A673 (cell line): ENCODE measurements at places on chromosomes 3 and 15. TPM values are rescaled to one million over a fixed set of nuclear protein-coding genes. Genes with fewer than 3 reads are reported as not detected.
A peak's percentile ranks its signal among the peaks of the same experiment; 100 is the strongest.

DNA sequence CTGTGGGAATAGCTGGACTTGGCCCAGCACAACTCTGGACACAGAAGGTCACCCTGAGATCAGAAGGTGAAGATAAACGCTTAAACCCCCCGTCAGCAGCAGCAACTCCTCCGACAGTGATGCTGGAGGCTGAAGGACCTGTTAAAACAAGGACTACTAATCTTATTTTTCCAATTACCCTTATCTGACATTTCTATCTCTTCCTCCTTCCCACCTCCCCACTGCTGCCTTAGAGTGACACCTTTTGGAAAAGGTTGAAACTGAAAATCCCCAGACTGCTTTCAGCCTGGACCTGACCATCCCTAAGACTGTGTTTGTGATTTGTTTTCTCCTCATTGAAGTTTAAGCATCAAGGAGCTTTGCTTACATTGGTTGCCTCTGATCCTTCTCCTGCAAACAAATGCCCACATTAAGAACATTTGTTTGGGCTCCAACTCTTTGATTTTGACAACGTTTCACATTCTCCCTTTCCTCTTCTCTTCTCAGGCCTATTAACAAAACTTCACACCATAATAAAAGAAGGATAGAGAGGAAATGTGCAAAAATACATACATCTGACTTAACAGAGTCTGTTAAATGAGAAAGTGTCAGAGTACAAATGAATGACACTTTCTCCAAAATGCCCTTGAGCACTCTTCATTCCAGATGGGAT, 410.6 kb upstream of the WNT5A start:
- no peaks in the 10 kb centered on the region for H3K36me3 ChIP-seq
- H3K4me1 ChIP-seq = peaks cover 21% of the 10 kb centered on the region
- no peak overlapping the region for H3K27ac ChIP-seq
- peak; percentile 21 for DNase-seq

DNA sequence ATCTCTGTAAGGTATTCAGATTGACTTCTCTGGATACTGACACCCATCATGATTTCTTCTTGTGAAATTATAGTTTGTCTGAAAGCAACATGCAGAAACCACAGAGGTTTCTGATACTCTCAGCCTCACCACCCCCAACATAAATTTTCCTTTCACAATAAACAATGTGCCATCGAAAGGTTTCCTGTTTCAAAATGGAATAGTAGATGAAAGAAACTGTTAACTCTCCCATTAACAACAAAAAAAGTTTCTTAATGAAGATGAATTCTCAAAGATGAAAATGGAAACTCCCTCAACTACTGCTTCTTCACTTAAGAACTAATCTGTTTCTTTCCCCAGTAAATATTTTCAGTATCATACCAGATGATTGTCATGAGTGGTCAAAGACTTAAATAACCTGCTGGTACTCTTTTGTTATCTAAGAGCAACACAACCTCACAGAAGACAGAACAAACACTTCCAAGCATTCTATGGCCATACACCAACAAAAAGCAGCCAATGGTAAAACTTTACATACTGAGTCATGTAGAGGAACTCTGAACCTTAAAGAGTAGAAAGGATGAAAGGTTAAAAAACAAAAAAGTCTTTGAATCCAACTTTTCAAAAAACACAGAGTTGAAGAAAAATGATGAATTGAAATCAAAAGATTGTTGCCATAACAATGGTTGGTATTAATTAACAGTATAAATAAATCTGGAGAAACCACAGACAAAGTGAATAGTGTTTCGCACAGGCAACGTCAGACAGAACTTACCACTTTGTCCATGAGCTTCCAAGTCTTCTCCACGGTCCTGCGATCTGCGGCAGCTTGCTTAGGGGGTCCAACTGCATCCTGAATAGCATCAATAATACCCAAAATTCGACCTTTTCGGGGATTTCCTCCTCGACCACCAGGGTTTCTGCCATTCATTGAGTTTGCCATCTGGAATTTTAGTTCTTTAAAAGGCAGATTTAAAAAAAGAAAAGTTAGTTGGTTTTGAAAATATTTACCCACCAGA, 1.9 kb downstream of the CBLB start:
- DNase-seq = no peak
- peaks cover 6% of the 10 kb centered on the region for H3K36me3 ChIP-seq

Gene GOLGA8O
- not detected in 2 replicates for total RNA-seq

DNA sequence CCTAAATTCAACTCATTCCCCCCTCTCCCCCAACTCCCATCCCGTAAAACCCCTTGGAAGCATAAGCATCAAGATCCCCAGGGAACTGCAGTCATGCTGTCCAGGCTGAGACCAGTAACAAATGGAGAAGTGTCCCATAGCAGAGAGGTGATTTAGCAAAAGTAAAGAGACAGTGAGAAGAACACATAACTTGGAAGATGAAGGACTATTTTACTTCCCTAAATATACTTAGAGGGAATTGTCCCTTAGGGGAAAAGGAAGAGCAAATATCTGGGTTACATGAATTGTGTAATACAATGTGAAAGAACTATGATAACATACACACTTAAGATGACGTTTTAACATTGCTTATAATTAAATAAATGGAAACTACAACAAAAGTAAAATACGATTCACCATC, 61.6 kb upstream of the LRRFIP2 start:
- no peaks in the 10 kb centered on the region for H3K36me3 ChIP-seq
- no peaks in the 10 kb centered on the region for H3K27me3 ChIP-seq
- no peak for DNase-seq
- H3K4me3 ChIP-seq = no peak overlapping the region

Gene NR1I2
- total RNA-seq = not detected in 2 replicates

DNA sequence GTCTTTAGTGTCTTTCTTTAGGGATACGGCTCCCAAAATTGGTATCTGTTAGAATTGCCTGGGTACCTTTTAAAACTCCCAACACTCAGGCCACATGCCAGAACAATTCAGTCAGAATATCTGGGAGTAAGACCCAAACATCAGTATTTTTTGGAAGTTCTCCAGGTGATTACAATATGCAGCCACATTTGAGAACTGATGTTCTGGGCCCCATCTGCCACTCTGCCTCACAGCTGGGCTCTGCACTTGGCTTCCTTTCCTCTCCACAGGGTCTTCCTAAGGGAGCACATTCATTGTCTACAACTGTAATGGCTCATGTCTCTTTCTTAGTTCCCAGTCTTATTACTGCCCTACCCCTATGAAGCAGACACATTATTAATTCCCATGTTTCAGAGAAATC, 394.5 kb downstream of the MFSD1 start:
- H3K4me3 ChIP-seq = no peak overlapping the region
- H3K27me3 ChIP-seq = peaks cover 5% of the 10 kb centered on the region
- H3K27ac ChIP-seq = no peak overlapping the region
- no peaks in the 10 kb centered on the region for H3K36me3 ChIP-seq

DNA sequence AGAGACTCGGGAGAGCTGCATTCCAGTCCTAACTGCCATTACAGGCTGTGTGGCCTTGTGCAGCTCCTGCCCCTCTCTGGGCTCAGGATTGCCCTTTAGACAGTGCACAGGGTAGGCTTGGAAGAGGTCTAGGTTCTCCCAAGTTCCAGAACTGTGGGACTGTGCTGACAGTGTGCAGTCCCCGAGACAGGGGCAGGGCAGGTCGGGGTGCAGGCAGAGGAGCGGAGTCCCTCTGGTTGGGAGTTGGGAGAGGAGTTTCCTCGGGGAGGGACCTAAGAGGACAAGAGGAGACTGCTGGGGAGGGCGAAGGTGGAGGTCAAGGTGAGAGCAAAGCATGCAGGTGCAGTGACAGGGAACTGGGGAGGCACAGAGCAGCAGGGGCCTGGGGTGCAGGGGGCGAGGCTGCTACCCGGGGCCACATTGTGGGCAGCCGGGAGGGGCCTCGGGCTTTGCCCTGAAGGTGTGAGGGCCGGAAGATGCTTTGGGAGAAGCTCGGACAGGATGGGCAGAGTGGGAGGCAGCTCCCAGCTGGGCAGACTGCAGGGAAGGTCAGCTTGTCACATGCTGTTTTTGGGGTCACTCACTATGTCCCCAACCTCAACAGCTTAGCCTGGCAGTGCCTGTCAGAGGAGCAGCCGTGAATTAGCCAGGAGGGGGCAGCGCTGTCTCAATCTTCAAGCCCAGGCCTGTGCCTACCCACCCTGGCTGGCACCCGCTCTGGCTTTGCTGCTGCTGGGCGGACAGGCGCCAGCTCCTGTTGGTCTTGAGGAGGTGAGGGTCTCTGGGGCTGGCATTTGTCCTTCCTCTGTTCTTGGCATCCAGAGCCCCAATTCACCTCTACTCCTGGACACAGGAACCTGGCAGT, 15.4 kb upstream of the CSPG4 start:
- H3K4me1 ChIP-seq = no peaks in the 10 kb centered on the region
- no peak overlapping the region for H3K4me3 ChIP-seq
- no peak overlapping the region for H3K27ac ChIP-seq

- H3K27me3 ChIP-seq = no peaks in the 10 kb centered on the region
- H3K27ac ChIP-seq = peak overlapping the region; percentile 18
- H3K4me3 ChIP-seq = no peak overlapping the region
- peaks cover 37% of the 10 kb centered on the region for H3K4me1 ChIP-seq
- H3K36me3 ChIP-seq = no peaks in the 10 kb centered on the region
These were observed 53.7 kb downstream of the CHSY1 start for GRCh38 chr15:101198031-101198575.

Gene NDN
- not detected in 2 replicates for total RNA-seq

DNA sequence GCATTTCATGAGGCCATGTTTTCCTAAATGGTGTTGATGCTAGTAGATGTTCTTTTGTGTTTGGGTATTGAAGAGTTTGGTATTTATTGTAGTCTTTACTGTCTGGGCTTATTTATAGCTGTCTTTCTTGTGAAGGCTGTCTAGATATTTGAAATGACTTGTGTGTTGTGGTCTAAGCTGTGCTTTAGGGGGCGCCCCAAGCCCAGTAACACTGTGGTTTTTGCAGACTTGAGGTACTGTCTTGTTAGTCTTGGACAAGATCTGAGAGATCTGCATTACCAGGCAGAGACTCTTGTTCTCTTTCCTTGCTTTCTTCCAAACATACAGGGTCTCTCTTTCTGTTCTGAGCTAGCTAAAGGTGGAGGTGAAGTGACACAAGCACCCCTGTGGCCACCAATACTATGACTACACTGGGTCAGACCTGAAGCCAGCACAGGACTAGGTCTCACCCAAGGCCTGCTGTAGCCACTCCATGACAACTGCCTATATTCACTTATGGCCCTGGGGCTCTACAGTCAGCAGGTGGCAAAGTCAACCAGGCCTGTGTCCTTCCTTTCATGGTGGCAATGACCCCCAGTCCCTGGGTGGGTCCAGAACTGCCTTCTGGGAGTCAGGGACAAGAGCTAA, 152.1 kb upstream of the TBC1D5 start:
- H3K4me3 ChIP-seq = no peak overlapping the region
- peaks cover 4% of the 10 kb centered on the region for H3K27me3 ChIP-seq
- H3K36me3 ChIP-seq = no peaks in the 10 kb centered on the region
- no peaks in the 10 kb centered on the region for H3K4me1 ChIP-seq
- H3K27ac ChIP-seq = no peak overlapping the region

DNA sequence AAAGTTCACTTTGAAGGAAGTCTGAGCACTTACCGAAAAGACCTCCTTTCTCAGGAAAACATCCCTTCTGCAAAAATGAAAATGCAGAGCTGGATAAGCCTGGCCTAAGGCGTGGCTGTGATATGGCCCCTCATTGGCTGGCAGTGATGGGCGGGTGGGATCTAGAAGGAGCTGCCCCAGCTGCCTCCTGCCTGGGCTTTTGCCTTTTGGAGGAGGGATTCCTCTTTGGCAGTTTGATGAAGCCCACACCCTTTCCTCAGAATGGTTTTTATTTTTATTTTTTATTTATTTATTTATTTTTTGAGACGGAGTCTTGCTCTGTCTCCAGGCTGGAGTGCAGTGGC, 4.0 kb upstream of the DZIP1L start:
- peak; percentile 44 for DNase-seq
- no peaks in the 10 kb centered on the region for H3K27me3 ChIP-seq
- H3K4me3 ChIP-seq = no peak overlapping the region
- H3K36me3 ChIP-seq = no peaks in the 10 kb centered on the region
- H3K27ac ChIP-seq = no peak overlapping the region

Gene GCNT3
- total RNA-seq = not detected in 2 replicates

GRCh38 chr15:99453637-99454030, 112.2 kb upstream of the MEF2A start:
- H3K27me3 ChIP-seq = no peaks in the 10 kb centered on the region
- no peaks in the 10 kb centered on the region for H3K36me3 ChIP-seq
- DNase-seq = no peak
- no peaks in the 10 kb centered on the region for H3K4me1 ChIP-seq
- no peak overlapping the region for H3K4me3 ChIP-seq

Gene LRRC49
- 9.2 and 10.9 TPM in 2 replicates for total RNA-seq

DNA sequence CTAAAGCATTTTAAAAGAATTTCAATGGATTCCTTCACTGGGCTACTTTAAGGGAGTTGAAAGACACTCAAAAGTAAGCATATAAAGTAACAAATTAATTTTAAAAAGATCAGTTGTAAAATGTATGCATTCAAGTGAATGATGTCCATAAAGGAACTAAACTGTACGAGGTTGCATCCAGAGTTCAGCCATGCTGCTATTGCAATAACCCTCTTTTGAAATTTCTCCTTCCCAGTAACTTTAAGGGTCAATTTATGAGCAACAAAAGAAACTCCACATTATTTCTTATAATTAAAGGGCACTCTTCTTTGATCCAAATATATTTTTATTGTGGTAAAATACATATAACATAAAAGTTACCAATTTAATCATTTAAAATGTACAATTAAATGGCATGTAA, 22.9 kb downstream of the BTLA start:
- no peaks in the 10 kb centered on the region for H3K27me3 ChIP-seq
- H3K4me3 ChIP-seq = no peak overlapping the region
- DNase-seq = no peak
- H3K36me3 ChIP-seq = no peaks in the 10 kb centered on the region

DNA sequence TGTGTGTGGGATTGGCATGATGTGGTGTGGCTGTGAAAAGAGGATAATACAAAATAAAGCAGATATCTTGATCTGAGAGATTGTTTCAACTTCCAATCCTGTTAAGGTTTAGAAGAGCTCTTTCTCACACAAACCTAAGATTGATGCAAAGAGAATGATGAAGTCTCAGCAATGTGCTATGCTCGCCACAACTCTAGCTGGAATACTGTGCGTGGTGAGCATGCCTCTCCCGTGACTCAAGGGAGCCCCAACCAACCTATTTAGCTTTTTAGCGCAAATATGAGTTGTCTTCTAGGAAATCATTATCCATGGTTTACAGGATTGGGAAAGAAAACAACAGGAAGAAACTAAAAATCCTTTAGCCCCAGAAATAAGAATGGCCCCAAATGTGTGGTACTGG, 28.5 kb downstream of the BTLA start:
- H3K27ac ChIP-seq = no peak overlapping the region
- H3K27me3 ChIP-seq = no peaks in the 10 kb centered on the region
- no peak overlapping the region for H3K4me3 ChIP-seq
- no peaks in the 10 kb centered on the region for H3K36me3 ChIP-seq
- H3K4me1 ChIP-seq = no peaks in the 10 kb centered on the region

DNA sequence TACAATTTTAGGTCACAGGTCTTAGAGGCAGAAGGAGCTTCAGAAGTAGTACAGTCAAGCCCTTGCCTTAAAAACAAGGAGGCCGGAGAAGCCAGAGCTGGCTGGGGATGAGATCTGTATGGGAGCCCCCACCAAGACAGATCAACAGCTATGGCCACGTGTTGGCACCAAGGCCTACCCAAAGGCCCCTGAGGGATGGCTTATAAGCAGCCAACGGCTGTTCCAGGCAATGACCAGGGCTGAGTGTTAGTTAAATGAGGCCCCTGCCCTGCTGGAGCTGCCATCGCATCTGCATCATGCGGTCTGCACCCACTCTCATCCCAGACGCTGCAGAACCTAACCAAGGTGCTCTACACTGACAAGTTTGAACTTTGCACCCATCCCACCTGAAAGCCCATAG, 43.3 kb downstream of the CCDC12 start:
- no peaks in the 10 kb centered on the region for H3K27me3 ChIP-seq
- H3K4me1 ChIP-seq = peaks cover 6% of the 10 kb centered on the region
- H3K36me3 ChIP-seq = peaks cover 2% of the 10 kb centered on the region
- no peak overlapping the region for H3K4me3 ChIP-seq
- no peak overlapping the region for H3K27ac ChIP-seq
